Stimulated activated CD8-positive, alpha-beta memory T cell treated with anti-CD3 and anti-CD28 coated beads, Interleukin-2, amount 100 ng/mL, for 1 hour (primary cell): ENCODE measurements at places on chromosomes 2 and 18.

- no peak for DNase-seq
Observed at GRCh38 chr2:175039031-175039430, 33.9 kb upstream of the CHN1 start.

GRCh38 chr2:46804794-46805193 lies 110.8 kb downstream of the MCFD2 start:
- no peak for DNase-seq

GRCh38 chr2:1818811-1819210 lies 74.5 kb upstream of the PXDN start:
- DNase-seq, result no peak

- DNase-seq, result no peak
Observed at GRCh38 chr2:63424329-63425078, 163.8 kb downstream of the WDPCP start.

DNA sequence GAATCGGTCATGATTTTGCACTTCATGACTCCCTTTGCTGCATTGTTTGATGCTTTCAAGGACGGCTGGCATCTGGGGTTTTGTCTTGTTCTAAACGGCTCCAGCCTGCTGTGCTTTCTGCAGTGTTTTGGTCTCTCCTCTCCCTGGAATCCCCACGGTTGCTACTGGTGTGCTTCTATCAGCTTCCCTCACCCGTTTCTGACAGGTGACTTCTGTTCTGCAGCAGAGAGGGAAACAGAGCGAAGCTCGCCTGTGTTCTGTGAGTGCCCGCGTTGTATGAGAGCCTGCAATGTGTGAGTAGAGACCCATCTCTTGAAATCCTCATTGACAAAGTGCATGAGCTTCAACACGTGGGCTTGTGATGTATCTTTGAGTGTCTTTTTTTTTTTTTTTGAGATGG lies 102.8 kb downstream of the DCDC2C start:
- DNase-seq, result no peak

- no peak for DNase-seq
Observed at GRCh38 chr18:64333584-64333983, 184.7 kb upstream of the LINC00305 start.

DNA sequence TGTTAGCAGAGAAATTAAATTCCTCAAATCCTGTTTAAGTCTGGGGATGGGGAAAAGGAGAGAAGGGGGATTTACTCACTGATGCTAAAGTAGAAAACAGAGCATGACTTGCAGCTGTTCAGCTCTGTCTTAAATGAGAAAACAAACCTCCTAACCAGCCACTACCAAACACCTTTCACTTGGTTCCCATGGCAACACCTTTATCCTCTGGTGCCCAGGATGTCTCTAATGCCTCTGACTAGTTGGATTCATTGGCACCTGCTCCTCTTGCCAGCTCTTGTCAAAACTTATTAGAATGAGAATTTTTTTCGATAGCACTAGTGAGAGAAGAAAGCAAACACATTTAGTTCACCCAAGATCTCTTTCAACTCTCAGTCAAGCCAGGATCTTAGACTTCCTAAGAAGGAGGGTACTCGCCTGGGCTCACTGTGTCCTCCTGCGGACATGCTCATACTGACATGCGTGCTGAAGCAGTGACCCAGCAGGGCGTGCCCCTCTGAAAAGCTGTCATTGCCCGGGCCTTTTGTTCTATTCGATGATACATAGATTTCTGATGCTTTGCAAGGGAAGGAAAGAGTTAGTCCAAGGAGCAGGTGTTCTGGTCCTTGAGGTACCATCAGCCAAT lies 656.0 kb upstream of the CELF4 start:
- DNase-seq, result no peak

DNA sequence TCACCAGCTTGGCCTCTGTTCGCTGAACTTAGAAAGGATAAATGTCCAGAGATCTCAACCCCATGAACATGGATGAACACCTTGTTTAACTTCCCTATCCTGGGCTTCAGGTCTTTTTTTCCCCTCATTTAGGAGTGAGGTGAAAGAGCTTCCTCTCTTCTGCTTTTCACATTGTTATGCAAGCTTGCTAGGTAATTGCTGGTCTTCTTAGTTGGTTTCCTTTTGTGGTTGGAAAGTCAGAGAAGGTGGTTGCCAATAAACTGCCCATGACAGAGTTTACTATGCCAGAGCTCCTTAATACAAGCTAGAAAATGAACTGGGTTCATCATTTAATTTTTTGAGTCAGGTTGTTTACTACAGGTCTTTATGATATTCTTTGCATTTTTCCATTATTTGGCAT lies 16.6 kb downstream of the SLC9A4 start:
- no peak for DNase-seq

- DNase-seq, result no peak
Observed at GRCh38 chr2:773256-774160, 96.3 kb upstream of the TMEM18 start.
